Hepatocyte (in vitro differentiated cells): ENCODE measurements at places on chromosomes 4 and X.

DNA sequence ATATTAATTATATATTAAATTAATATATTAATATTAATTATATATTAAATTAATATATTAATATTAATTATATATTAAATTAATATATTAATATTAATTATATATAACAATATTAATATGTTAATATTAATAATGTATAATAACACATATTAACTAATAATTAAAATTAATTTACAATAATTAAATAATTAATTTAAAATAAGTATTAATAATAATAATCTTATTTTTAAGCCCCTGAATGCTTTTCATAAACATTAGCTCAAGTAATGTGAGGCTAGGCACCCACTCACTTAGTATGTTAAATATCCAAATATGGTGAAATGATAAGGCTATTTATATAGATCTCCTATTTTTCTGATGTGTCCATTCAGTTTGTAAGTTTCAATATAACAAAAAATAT lies 26.9 kb downstream of the NKX6-1 start:
- peaks cover under 1% of the 10 kb centered on the region for H3K27me3 ChIP-seq
- no peak overlapping the region for H3K4me3 ChIP-seq
- H3K4me1 ChIP-seq, result no peaks in the 10 kb centered on the region

DNA sequence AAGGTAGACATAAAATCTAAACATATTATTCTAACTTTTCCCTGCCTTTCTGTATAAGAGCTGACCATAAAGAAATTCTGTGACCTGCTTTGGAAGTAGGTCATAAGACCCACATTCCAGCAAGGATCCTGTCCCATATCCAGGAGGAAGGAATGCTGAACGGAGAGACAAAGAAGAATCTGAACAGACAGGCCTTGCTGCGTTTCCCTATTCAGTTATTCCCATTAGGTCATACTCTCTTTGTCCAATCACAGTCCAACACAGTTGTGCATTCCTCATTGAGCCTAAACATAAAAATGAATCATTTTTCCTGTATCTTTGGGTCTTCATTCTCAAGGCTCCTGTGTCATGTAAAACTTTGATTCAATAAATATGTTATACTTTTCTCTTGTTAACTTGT lies 287.6 kb upstream of the TAPT1 start:
- no peak overlapping the region for H3K4me3 ChIP-seq
- no peak overlapping the region for H3K27ac ChIP-seq
- H3K27me3 ChIP-seq, result no peaks in the 10 kb centered on the region
- no peaks in the 10 kb centered on the region for H3K4me1 ChIP-seq

DNA sequence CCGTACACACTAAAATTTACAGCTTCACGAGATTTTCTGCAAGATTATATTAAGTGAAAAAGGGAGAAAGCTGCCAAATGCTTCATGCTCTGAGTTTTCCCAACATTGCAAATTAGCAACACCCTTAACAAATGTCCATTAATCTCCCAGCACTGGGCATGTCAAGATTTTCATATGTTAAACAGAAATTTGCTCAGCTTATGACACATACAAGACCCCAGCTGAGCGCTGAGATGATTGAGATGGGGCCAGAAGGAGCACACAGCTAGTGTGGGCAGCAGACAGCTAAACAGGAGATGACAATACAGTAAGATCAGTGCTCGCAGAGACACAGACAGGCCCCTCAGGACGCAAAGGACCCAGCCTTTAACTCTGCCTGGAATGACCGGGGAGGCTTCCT lies 208.8 kb downstream of the STK32B start:
- no peaks in the 10 kb centered on the region for H3K36me3 ChIP-seq
- DNase-seq, result no peak
- no peaks in the 10 kb centered on the region for H3K27me3 ChIP-seq
- H3K4me1 ChIP-seq, result no peaks in the 10 kb centered on the region

GRCh38 chr4:74431113-74431826 lies 13.7 kb upstream of the AREG start:
- no peak overlapping the region for H3K27ac ChIP-seq
- no peaks in the 10 kb centered on the region for H3K36me3 ChIP-seq
- no peaks in the 10 kb centered on the region for H3K27me3 ChIP-seq
- H3K4me1 ChIP-seq, result no peaks in the 10 kb centered on the region
- no peak for DNase-seq

GRCh38 chr4:7758476-7758875 lies 181.2 kb downstream of the AFAP1 start:
- H3K4me1 ChIP-seq, result no peaks in the 10 kb centered on the region
- no peak overlapping the region for H3K4me3 ChIP-seq
- H3K27ac ChIP-seq, result no peak overlapping the region
- no peaks in the 10 kb centered on the region for H3K36me3 ChIP-seq
- H3K27me3 ChIP-seq, result no peaks in the 10 kb centered on the region

GRCh38 chrX:34716302-34716701 lies 59.2 kb upstream of the TMEM47 start:
- H3K4me1 ChIP-seq, result no peaks in the 10 kb centered on the region
- H3K36me3 ChIP-seq, result no peaks in the 10 kb centered on the region
- no peak overlapping the region for H3K4me3 ChIP-seq
- no peaks in the 10 kb centered on the region for H3K27me3 ChIP-seq
- no peak overlapping the region for H3K27ac ChIP-seq
- no peak for DNase-seq
